ENCODE measurements at places on chromosomes 16 and 17. TPM values are rescaled to one million over a fixed set of nuclear protein-coding genes. Genes with fewer than 3 reads are reported as not detected.

Gene CLEC18B
- not detected for total RNA-seq

Gene EPN3
- total RNA-seq: under 0.01 TPM

Gene SOX8
- total RNA-seq: 0.33 TPM

Gene RAB11FIP4
- 0.05 TPM for total RNA-seq

Gene IGF2BP1
- total RNA-seq: 0.85 TPM

Gene SLC5A11
- total RNA-seq: 0.17 TPM

Gene CBX8
- 5.1 TPM for total RNA-seq

Gene KRTAP4-4
- not detected for total RNA-seq

Gene APRT
- 100 TPM for total RNA-seq

Gene TNFSF12
- 26.1 TPM for total RNA-seq

Gene ODAD4
- 0.34 TPM for total RNA-seq

Gene CCL14
- total RNA-seq: 24.2 TPM

Gene RBFOX1
- not detected for total RNA-seq

Gene STH
- not detected for total RNA-seq

Gene KRT40
- not detected for total RNA-seq

Gene C17orf107
- total RNA-seq: 0.68 TPM

Gene QPRT
- total RNA-seq: 0.28 TPM

Gene SLC5A2
- total RNA-seq: not detected

Gene HAP1
- total RNA-seq: 0.23 TPM

Measured in dermis blood vessel endothelial cell (primary cell).